ENCODE measurements at places on chromosomes 6 and 20.

GRCh38 chr20:56842056-56842455 is 212.9 kb downstream of the TFAP2C start:
- no peak overlapping the region for H3K4me3 ChIP-seq
- H3K27me3 ChIP-seq = no peaks in the 10 kb centered on the region
- H3K27ac ChIP-seq = no peak overlapping the region
- H3K4me1 ChIP-seq = no peaks in the 10 kb centered on the region
- DNase-seq = no peak

DNA sequence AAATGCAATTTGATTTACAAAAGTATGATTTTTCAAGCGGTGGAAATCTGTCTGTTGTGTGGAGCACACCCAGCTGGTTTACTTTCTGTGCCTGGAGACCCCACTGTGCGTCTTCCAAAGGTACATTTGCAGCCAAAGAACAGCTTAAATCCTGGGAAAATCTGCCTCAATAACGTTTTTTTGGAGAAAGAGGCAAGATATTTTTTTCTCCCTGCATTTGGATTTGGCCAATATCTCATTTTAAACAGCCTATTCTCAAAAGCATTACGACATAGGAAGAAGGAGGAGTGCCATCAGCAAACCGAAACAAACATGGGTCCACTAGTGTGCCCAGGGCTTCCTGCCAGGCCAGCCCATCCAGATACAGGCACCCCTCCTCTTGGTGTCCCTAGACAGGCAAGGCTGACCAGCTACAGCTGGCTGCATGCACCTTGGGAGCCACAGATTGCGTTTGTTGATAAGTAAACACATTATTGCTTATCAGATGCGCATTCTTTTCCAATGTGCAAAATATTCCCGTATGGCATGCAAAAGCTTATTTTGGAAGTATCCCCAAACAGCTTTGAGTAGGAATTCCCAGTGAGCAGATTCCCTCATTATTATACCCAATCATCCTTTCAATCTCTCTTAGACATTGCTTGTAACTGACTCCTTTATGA is 184.5 kb upstream of the MARCKS start:
- no peaks in the 10 kb centered on the region for H3K4me1 ChIP-seq
- no peak overlapping the region for H3K4me3 ChIP-seq

GRCh38 chr6:119350952-119351372 is 1.4 kb upstream of the MAN1A1 start:
- peak overlapping the region; percentile 83 for H3K27ac ChIP-seq
- no peaks in the 10 kb centered on the region for H3K36me3 ChIP-seq
- DNase-seq = no peak
- H3K4me1 ChIP-seq = peaks cover 9% of the 10 kb centered on the region

DNA sequence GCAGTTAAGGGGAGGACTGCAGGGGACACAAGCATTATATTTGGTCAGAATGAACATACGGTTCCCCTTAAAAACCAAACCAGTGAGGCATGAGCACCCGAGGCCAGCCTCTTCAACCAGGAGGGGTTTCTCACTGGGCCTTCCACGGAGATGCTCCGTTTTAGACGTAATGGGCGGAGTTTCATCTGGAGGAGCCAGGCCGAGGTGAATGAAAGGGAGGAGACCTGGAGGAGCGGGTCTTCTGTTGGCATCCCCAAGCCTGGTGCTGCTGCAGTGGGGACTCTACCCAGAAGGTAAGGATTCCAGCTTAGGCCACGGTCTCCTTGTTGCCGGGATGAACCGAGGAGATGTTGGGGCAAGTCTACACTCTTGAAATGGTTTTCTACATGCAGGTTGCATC is 47.4 kb downstream of the ADNP start:
- DNase-seq = no peak
- H3K36me3 ChIP-seq = no peaks in the 10 kb centered on the region
- no peak overlapping the region for H3K27ac ChIP-seq
- H3K4me1 ChIP-seq = no peaks in the 10 kb centered on the region
- H3K4me3 ChIP-seq = no peak overlapping the region
- H3K27me3 ChIP-seq = no peaks in the 10 kb centered on the region

- DNase-seq = no peak
- no peaks in the 10 kb centered on the region for H3K4me1 ChIP-seq
- H3K27me3 ChIP-seq = no peaks in the 10 kb centered on the region
- no peaks in the 10 kb centered on the region for H3K36me3 ChIP-seq
- H3K27ac ChIP-seq = no peak overlapping the region
- no peak overlapping the region for H3K4me3 ChIP-seq
Observed at GRCh38 chr20:31595654-31596411, 9.3 kb upstream of the ID1 start.

GRCh38 chr6:163463795-163464194 is 49.3 kb downstream of the QKI start:
- H3K27me3 ChIP-seq = no peaks in the 10 kb centered on the region
- peaks cover 12% of the 10 kb centered on the region for H3K4me1 ChIP-seq
- no peak for DNase-seq
- H3K36me3 ChIP-seq = no peaks in the 10 kb centered on the region
- H3K4me3 ChIP-seq = no peak overlapping the region

GRCh38 chr6:25326126-25326525 is 47.0 kb downstream of the CARMIL1 start:
- H3K36me3 ChIP-seq = no peaks in the 10 kb centered on the region
- no peaks in the 10 kb centered on the region for H3K27me3 ChIP-seq
- H3K27ac ChIP-seq = no peak overlapping the region
- DNase-seq = no peak
- H3K4me3 ChIP-seq = no peak overlapping the region

- DNase-seq = no peak
- H3K27ac ChIP-seq = no peak overlapping the region
- H3K4me3 ChIP-seq = no peak overlapping the region
Observed at GRCh38 chr6:6748001-6748400, 159.5 kb downstream of the LY86 start.

Data from naive thymus-derived CD4-positive, alpha-beta T cell (primary cell).